Activated CD4-positive, CD25-positive, alpha-beta regulatory T cell treated with anti-CD3 and anti-CD28 coated beads, Interleukin-2, amount 50 U/mL, for 16 hours (primary cell): ENCODE measurements at places on chromosomes 7 and 10.

GRCh38 chr7:106124186-106124585 lies 12.1 kb upstream of the SYPL1 start:
- DNase-seq: no peak

DNA sequence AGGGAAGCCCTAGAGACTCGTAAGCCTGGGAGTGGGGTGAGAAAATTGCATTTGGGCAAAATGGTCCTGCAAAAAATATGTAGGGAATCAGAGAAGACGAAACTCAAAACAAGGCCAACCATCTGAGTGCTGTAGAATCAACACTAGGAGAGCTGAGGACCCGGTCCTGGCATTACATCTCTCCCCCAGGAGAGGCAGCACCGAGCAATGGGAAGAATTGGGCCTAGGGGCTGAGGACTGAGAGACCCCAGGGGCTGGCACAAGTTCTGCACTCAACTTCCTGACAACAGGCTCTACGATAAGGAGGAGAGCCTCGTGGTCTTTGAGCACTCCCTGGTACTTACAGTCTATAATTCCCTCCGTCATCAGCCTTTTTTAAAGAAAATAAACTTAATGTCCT lies 47.6 kb downstream of the BPGM start:
- no peak for DNase-seq

DNA sequence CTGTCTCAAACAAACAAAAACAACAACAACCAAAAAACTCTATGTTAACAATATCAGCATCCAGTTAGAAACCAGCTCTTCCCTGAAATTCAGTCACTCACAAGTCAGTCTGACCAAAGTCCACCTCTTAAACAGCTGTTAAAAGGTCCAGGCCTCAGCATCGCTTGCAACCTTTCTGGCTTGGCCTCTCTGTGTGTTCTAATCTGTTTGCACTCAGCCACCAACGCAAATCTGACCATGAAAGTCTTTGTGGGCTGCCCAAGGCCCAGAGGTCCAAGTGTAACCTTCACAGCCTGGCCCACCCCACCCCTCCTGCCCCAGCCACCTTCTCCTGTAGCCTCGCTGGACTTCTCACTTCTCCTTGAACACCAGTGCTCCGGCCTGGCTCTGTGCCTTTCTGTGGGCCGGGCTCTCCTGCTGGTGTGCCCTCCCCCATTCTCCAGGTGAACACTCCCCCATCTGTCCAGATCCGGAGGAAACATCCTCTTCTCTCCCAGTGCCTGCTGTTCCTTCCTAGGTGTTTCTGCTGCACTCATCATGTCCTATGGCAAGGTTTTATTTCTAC lies 72.2 kb upstream of the EFCAB10 start:
- no peak for DNase-seq

GRCh38 chr10:132615341-132616169 lies 78.0 kb downstream of the INPP5A start:
- DNase-seq: no peak

DNA sequence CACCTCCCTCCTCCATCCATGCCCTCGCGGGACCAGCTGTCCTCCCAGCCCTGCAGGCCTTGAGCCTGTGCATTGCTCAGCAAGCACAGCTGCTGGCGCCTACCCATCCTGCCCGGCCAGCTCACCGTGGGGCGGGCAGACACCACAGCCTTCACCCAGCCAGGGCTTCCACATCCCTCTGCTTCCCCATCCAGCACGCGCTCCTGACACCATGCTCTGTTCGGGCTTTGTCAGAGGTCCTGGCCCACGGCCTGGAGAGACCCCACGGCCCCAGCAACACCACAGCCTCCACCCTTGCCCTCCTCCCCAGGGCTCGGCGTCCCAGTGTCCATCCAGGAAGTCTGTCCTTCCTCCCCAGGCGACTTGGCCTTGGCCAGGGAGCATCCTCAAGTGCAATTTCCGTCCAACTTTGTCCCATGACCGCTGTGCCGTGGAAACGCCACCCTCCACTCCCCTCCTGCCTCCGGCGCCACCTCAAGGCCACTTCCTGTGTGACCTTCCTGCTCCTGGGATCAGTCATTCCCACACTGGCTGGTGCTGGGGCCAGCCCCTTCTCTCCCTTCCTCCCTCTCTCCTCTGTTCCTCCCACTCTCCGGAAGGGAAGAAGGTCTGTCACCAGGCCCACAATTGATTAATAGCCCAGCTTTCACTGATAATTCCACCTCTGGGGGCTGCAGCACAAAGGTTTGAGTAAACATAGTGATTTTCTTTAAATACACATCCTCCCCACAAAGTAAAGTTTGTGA lies 71.5 kb upstream of the SMNDC1 start:
- DNase-seq: no peak

DNA sequence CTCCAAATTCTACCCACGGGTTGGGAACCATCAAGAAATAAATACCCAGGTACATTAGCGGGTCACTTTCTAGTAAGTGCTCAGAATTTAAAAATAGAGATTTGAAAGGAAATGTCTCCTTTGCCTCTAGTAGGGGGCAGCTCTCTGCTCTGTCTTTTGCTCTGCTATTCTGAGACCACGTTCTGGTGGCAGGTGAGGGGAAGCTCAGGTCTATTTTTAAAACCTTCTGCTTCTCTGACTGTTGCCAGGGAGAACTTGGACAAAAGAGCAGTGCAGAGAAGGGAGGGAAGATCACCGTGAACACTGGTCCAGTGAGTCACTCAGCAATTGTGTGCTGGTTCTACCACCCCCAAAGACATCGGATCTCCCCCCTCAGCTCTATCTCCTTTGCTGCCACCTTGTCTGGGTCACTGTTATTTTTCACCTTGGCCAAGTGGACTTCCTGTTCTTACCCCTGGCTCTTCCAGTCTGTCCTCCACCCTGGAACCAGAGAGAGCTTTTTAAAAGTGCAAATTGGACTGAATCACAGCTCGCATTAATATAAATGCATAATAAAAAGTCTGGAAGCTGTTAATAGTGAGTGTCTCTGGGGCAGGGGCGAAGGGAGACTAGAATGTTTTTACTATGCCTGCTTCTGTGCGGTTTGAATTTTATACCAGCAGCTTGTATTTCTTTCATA lies 72.4 kb upstream of the LOXL4 start:
- no peak for DNase-seq

DNA sequence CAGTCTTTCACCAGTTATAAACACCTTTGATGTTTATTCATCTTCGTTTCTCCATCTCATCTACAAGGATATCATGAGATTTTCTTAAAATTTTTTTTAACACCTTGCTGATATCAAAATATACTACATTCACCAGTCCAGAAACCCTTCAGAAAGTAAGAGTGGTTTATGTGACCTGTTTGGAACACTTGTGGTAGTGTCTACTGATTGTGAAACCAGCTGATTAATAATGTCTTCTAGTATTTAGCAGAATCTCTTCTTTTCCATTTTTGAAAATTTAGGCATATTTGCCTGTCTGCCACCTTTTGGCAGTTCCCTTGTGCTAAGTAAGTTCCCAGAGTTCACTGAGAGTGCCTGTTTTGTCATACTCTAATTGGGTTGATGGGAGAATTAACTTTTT lies 18.5 kb downstream of the DLD start:
- DNase-seq: no peak

GRCh38 chr7:142188154-142188553 lies 69.7 kb downstream of the PRSS58 start:
- no peak for DNase-seq

- DNase-seq: no peak
These were observed 63.2 kb downstream of the LMBR1 start for GRCh38 chr7:156829669-156830336.

GRCh38 chr10:72796042-72796441 lies 97.5 kb upstream of the OIT3 start:
- no peak for DNase-seq

- DNase-seq: no peak
These were observed 347.9 kb upstream of the MTPN start for GRCh38 chr7:136325027-136325426.

- no peak for DNase-seq
These were observed 297.4 kb downstream of the ATRNL1 start for GRCh38 chr10:115390607-115391006.

DNA sequence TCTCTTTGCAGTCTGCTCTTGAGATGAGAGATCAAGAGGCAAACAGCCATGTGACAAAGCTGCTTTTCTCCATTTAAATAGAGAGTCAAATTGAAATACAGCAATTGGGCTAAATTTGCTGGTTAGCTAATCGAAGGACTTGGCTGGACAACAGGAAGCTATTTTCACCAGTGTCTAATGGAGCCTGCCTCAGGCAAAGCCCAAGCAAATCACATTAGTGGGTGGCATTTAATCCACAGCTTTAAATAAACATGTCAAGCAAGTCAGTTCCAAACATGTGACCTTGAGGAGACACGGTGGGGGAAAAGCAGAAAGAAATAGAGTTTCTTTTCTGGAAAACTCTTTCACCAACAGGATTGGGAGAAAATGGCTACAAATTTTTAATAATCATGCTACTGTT lies 180.5 kb upstream of the AOAH start:
- DNase-seq: no peak

- no peak for DNase-seq
These were observed 42.5 kb downstream of the STK32C start for GRCh38 chr10:132264966-132265889.

DNA sequence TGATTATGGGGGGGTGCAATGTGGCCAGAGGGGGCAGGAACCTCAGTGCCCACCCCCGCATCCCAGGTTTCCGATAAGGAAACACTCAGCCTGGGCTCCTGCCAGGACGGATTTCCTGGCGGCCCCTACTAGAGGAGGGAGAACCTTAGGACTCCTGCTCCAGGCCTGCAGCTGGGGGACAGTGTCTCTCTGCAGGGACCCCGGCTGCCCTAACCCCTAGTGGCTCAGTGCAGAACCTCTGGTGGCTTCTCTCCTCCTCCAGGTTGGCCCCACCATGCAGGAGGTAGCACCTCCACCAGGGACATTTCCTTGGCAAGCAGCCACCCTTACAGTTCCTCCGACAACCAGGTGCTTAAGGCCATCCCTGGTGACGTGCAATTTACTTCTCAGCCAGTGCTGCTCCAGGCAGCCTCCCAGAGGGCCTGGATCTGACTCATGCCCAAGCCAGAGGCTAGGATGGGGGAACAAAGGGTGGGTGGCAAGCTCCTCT lies 31.9 kb downstream of the SH2B2 start:
- DNase-seq: no peak

DNA sequence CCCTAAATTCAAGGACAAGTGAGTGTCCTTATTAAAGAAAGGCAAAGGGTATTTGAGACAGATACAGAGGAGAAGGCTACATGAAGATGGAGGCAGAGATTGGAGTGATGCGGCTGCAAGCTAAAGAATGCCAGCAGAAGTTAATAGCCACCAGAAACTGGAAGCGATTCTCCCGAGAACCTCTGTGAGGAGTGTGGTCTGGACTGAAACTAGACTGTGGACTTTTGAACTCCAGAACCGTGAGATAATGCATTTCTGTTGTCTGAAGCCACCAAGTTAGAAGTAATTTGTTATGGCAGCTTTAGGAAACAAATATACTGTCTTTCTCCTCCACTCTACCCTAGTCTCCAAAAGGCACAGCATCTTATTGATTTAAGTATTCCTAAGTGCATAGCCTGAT lies 80.3 kb upstream of the CREB5 start:
- DNase-seq: no peak

DNA sequence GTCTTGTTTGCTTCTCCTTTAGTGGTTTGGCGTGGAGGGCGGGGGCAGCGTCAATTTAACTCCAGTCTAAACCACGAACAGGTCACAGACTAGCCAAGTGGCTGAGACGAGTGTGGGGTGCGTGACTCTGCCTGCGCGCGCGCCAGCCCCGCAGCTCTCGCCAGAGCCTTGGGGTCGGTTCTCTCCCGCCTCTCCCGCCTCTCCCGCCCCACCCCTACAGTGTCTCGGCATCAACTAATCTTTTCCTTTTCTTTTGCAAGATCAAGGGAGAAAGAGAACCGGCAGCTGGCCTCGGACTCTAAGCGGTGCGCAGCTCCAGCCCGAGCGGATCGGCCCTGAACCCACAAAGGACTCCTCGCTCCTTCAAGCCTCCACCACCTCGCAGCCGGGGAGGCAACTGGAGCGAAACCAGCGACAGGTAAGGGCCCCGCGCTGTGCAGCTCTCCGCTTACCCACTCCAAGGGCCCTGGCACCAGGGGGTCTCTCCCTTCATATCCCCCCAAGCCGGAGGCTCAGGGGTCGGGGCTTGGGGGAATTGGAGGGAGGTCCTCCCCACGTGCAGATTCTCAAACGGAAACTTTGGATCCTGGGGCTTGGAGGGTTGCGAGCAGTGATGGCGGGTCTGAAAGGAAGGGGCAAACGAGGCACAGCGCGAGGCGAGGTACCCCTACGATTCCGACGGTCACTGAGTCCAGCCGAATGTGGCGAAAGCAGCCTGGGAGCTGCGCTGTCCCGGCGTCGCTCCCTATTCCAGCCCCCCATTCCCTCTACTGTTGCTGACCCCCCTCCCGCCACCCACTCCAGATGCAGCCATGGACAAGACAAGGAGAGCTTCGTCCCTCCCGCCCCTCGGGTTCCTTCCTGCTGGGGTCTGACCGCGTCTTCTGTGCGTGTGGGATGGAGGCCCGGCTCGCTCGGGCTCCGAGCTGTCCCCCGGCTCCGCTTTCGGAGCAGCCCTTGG lies 829 bp downstream of the CHRM2 start:
- DNase-seq: no peak

DNA sequence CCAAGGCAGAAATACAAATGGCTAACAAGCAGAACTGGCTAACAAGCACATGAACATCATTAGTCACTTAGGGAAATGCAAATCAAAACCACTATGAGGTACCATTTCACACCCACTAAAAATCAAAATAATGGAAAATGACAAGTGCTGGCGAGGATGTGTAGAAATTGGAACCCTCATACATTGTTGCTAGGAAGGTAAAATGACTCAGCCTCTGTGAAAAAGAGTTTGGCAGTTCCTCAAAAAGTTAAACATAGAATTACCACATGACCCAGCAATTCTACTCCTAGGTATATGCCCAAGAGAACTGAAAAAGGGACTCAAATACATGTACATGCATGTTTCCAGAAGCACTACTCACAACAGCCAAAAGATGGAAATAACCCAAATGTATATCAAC lies 52.8 kb upstream of the ANAPC16 start:
- DNase-seq: no peak

DNA sequence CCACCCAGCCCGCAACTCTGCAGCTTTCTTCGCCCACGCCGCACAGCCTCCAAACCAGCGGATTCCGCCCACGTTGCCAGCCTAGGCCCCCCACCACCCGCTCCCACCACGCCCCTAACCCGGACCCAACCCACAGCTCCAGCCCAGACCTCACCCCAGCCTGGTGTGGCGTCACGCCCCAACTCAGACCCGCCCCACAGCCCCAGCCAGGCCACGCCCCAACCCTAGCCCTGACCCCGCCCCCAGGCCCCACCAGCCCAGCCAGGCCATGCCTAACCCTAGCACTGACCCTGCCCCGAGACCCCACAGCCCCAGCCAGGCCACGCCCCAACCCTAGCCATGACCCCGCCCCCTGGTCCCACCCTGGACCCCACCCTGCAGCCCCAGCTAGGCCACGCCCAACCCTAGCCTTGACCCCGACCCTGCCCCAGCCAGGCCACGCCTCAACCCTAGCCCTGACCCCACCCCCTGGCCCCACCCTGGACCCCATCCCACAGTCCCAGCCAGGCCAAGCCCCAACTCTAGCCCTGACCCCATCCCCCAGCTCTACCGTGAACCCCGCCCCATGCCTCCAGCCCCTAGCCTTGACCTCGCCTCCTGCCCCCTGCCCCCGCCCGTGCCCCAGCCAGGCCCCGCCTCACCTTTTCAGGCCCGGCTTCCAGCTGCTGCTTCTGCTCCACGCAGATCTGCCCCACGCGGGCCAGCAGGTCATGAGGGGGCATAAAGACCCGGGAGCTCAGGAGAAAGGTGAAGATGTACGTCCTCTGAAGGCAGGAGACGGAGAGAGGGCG lies 64.0 kb downstream of the RASGEF1A start:
- no peak for DNase-seq

- DNase-seq: no peak
These were observed 49.2 kb upstream of the AGR3 start for GRCh38 chr7:16930946-16931345.
